ENCODE measurements at places on chromosomes 6 and 20.

GRCh38 chr6:11711984-11712711 lies 66.5 kb downstream of the ADTRP start:
- no peak for DNase-seq

DNA sequence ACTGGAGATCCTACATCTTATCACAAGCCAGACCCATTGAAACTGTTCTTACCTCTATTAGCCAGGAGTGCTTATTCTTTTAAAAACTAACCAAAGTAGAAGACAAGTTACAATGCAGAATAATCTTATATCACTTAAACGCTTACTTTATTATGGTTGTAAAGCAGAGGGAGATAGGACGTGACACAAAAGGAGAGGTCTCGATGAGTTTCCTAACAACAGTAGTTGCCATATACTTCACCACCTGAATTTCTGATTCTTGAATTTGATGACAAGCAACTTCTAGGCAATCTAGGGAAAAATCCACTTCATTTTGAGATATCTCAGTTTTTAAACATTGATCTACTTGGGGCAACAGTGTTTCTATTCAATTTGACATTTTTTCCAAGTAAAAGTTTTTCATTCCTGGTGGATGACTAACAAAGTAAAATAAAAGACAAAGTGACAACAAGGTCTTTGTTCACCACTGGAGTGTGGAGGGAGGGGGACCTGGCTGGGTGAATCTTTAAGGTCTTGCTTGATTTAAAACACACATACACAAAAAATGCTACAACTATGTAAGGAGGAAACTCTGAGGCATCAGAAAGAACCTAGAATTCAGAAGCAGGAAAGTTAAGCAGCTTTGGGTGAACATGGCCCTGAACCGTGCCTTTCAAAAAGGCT lies 110.9 kb downstream of the SMLR1 start:
- no peak for DNase-seq

GRCh38 chr6:156974830-156975261 lies 197.7 kb downstream of the ARID1B start:
- no peak for DNase-seq

DNA sequence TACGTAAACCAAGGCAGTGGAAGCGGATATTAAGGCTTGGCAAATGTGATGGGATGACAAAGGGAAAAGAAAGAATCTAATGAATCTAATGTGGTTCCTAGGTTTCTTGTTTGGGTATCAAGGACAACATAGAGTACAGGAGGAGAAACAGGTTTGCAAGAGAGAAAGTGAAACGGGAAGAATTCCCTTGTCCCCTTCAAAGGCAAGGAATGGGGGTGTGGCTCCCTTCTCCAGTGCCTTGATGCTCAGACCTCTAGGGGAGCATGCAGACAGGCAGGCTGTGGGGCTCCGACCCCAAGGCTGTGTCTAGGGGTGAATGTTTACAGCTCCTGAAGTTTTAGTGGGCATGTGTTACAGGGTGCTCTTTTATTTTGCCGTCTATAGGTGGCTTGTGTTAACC lies 317.5 kb upstream of the HSF2 start:
- no peak for DNase-seq

DNA sequence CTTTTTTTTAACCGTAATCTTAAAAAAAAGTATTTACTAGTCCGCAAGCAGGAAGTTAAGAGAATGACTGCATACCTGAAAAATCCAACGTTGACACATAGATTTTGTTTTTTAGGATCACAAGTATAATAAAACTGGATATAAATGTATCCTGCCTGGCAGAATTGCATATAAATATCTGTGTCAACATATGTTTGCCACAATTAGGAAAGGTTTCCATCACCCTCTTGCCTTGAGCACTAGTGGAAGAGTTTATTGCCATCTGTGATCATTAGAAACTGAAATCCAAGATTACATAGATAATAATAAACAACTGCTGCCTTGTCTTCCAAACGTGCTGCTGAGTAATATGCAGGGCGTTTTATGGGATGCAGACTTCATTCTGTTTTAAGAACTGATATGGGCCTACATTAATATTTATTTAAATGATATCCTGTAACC lies 27.9 kb downstream of the PLEKHG1 start:
- peak; percentile 57 for DNase-seq

GRCh38 chr6:68252632-68253031 lies 382.4 kb upstream of the ADGRB3 start:
- no peak for DNase-seq
